Neuronal stem cell (in vitro differentiated cells): ENCODE measurements at places on chromosomes 7 and 10.

DNA sequence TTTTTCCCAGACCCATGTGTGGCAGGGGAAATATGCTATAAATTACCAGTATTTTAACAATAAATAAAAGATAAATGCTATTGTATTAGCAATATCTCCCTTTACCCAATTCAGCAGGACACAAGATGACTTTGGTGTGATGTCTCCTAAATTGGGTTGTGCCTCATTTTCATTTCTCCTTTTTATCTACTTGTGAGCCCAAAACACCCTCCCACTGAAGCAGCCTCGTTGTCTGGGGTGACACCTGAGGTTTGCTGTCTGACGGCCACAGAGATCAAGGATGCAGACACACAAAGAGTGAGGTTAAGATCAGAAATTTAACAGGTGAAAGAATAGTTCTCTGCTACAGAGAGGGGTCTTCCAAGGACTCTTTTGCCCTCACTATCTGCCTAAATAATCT lies 27.1 kb upstream of the CC2D2B start:
- no peak for DNase-seq

DNA sequence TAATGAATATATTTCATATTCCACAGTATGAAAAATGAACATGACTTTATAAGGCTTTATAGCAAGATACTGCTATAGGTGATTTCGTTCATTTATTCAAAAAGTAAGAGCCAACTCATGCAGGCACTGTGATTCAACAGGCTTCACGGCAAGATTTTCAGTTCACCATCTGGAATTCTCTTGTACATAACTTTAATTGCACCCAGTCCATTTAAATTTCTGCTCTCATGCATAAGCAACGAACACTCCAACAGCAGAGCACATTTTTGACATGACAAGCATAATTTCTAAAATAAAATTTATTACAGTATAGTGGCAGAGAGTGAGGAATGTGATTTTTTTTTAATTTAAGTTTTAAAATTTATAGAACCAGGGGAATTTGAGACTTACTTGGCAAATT lies 436.1 kb downstream of the PHTF2 start:
- no peak for DNase-seq

DNA sequence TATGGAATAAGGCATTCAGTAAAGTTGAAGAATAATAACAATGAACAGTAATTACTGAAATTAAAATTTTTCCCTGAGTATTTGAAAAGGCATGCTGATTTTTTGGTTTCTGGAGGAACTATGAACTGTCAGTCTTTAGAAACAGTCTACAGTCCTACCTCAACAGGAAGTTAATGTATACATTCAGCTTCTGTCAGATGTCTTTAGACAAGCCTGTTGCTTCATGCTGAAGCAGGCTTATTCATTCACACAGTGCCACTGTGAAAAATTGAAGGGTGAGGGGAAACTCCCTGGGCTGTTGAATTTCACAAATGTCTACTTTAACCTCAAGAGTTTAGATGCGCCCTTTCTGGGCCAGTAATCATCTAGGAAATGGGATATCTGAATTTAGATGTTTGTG lies 3.5 kb downstream of the NRF1 start:
- no peak for DNase-seq

GRCh38 chr7:155594961-155595366 lies 48.6 kb upstream of the CNPY1 start:
- no peak for DNase-seq

- DNase-seq = no peak
These were observed 151.0 kb downstream of the PLPP4 start for GRCh38 chr10:120607710-120608703.

GRCh38 chr7:121570365-121570764 lies 174.3 kb upstream of the FAM3C start:
- DNase-seq = no peak

GRCh38 chr10:125548878-125549277 lies 134.1 kb downstream of the TEX36 start:
- DNase-seq = no peak

GRCh38 chr10:119427263-119427864 lies 115.2 kb downstream of the RGS10 start:
- no peak for DNase-seq

- DNase-seq = no peak
These were observed 27.2 kb upstream of the ZNF273 start for GRCh38 chr7:64875658-64876406.
